ENCODE measurements at places on chromosomes 16 and 17. TPM values are rescaled to one million over a fixed set of nuclear protein-coding genes. Genes with fewer than 3 reads are reported as not detected.

Gene OTOP2
- not detected for total RNA-seq

Gene MEOX1
- total RNA-seq, result 87.4 TPM

Gene CDT1
- total RNA-seq, result 32.8 TPM

Gene RAC3
- 261 TPM for total RNA-seq

Gene EVI2B
- not detected for total RNA-seq

Gene HOXB8
- 0.10 TPM for total RNA-seq

Gene SLC5A10
- not detected for total RNA-seq

Gene HAS3
- 2.6 TPM for total RNA-seq

Gene CCL23
- total RNA-seq, result not detected

Gene SCRN2
- total RNA-seq, result 68.4 TPM

Gene TLCD3B
- total RNA-seq, result not detected

Gene RNF222
- total RNA-seq, result 0.03 TPM

DNA sequence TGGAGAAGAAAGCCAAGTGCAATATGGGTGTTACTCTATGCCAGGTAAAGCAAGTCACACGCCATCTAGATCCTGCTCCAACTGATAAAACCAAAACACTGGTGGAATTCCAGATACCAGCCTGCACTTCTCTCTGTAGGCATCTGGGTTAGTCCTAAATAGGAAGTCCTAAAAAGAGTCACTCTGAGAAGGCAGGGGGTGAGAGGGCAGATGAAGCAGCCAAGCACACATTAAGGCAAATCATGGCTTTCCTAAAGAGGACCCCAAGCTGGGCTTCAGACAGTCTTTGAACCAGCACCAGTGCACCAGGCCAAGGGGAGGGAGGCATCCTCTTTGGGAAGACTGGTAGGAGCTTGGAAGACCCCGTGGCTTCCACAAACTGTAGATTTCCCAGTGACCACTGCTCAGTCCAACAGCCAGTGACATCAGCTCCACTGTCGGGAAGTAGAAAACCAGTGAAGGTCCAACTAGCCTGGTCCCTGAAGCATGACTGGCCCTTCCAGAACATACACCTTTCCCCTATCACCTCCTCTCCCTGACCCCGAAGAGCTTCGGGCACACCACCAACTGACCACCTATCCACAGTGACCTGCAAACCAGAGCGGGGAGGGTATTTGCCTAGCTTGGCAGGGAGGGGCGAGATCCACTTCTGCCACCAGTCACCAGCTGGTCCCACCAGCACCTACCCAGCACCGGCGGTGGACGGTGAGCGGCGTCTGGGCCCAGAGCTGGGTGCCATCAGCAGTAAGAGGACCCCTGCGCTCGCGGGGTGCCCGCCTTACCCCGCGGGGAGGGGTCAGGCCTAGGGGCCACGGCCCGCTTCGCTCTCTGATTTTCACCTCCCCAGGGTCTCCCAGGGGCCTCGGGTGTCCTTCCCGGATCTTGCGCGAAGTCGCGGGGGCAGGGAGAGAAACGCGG lies 1.0 kb downstream of the LITAF start:
- DNase-seq, result peak; percentile 40

- DNase-seq, result no peak
Measured at GRCh38 chr16:50411034-50411433, 42.2 kb upstream of the BRD7 start.

GRCh38 chr17:31051506-31051905 lies 43.3 kb upstream of the NF1 start:
- DNase-seq, result no peak

DNA sequence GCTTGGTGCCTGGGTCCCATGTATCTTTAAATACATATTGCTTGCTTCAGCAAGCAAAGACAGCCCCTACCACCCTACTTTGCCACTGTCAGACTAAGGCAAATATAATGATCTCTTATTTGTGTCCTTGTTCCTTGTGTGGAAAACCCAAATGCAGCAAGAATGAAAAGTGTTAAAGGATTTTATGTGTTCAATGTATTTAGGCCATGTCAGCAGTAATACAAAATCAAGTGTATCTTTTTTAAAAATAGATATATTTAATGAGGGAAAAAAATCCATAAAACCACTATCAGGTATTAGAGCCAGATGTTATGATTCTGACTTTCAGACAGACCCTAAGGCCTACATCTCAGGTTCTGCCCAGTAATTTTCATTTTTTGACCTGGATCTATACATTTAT lies 374.5 kb downstream of the SEC14L1 start:
- no peak for DNase-seq

- no peak for DNase-seq
Measured at GRCh38 chr16:70421473-70422311, 17.2 kb downstream of the ST3GAL2 start.

DNA sequence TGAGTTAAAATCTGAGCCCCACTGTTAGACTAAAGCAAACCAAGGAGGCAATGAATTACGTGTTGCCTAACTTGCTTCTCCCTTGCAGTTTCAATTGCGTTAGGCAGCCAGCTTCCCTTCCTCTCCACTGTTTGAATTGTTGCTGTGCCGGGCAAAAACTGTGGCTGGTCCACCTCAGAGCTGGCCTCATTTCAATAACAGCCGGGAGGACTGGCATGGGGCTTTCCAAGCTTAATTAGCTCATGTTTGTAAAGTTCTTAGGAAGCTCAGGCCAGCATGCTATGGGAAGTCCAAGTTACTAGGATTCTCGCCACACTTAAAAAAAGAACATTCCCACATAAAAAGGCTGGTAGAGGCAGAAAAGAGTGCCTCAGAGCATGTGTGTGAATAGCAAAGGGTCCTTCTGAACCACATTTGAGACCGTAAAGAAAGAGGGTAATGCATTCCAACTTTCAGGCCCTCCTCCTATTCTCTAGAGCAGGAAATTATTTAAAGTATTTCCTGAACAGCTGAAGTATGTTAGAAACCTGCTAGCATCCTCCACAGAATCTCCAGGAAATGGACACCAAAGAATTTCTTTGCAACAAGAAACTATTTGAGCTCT lies 79.0 kb upstream of the SMURF2 start:
- peak; percentile 26 for DNase-seq

GRCh38 chr16:29198231-29198630 lies 208.3 kb downstream of the NPIPB11 start:
- DNase-seq, result no peak

GRCh38 chr17:80845069-80845862 lies 146.4 kb upstream of the CHMP6 start:
- no peak for DNase-seq

- DNase-seq, result no peak
Measured at GRCh38 chr16:19114359-19115147, 789 bp downstream of the ITPRIPL2 start.

GRCh38 chr17:47678196-47678595 lies 15.8 kb upstream of the TBKBP1 start:
- DNase-seq, result no peak

- DNase-seq, result no peak
Measured at GRCh38 chr16:68289202-68289601, 21.5 kb downstream of the SLC7A6OS start.

GRCh38 chr16:10885246-10885645 lies 8.2 kb downstream of the CIITA start:
- DNase-seq, result no peak

DNA sequence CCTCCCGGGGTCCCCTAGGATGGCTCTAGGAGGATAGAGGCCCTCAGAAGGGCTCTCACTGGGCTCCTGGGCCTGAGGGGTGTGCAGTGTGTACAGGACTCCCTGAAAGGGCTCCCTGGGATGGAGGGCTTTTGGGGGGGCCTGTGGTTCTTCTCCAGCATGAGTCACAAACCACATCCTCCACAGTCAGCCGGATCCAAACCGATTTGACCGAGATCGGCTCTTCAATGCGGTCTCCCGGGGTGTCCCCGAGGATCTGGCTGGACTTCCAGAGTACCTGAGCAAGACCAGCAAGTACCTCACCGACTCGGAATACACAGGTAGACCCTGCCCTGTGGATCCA lies 4.5 kb downstream of the TRPV2 start:
- DNase-seq, result no peak

- no peak for DNase-seq
Measured at GRCh38 chr17:27741971-27742575, 58.3 kb downstream of the NOS2 start.

DNA sequence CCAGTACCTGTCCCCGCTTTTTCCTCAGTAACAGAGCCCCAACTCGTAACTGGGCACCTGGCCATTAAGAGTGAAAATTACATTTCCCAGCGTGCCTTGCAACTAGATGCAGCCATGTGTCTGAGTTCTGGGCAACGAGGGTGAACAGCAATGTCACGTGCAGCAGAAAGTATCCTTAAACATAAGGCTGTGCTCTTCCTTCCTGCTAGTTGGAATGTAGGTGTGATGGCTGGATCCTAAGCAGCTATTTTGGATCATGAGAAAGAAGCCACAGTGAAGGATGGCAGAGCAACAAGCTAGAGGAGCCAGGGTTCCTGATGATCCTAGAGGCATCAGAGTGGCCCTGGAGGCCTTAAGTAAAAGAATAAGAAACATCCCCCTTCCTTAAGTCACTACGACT lies 36.0 kb downstream of the ACTG1 start:
- no peak for DNase-seq

- DNase-seq, result no peak
Measured at GRCh38 chr16:70744366-70744765, 56.6 kb downstream of the VAC14 start.

DNA sequence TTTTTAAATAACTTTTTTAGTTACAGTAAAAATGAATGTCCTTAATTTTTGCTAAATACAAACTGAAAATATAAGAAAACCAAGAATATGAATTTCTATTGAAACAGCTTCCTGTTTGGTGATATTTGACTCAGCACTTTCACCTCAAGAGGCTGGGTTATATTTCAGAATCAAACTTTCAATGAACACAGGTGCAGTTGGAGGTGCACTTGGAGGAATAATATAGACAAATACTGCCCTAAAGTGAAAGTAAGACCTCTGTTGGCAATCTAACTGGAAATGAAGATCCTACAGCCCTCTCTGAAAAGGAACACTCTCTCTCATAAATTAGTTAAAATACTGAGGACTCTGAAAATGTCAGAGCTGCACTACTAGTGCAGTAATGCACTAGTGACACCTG lies 106.2 kb downstream of the BRIP1 start:
- no peak for DNase-seq

DNA sequence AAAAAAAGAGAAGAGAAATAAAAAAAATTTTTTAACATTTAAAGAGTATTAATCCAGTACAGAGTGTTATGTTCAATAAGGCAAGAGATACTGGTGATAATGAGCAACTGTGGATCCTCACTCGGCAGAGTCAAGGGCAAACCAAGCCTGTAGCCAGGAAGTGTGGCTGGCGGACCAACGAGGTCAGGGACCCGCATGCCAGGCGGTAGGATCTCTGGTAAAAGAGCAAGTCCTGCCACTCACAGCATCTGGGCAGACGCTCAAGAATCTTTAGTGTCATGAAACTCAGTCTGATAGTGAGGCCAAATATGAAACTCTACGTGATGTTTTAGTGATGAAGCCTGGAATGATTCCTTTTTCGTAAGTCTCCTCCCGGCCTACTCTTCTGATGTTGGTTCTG lies 8.3 kb upstream of the GEMIN4 start:
- DNase-seq, result no peak

DNA sequence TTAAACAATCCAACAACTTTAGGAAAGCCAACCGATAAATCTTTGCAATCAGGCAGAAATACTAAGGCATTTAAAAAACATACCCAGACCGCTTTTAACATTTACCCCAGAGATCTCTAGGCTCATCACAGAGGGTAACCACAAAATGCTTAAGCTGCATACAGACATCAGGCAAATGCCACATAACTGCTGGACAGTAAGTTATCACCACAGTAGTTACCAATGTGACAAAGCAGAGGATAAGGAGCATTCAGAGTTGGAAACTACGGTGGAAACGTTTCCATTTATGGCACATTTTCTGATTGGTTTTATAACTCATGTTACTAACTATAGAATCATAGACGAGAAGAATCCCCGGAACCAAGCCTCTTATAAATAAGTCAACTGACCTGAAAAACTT lies 77.5 kb downstream of the KANSL1 start:
- DNase-seq, result no peak

GRCh38 chr17:48270899-48271298 lies 159.1 kb downstream of the SKAP1 start:
- no peak for DNase-seq

DNA sequence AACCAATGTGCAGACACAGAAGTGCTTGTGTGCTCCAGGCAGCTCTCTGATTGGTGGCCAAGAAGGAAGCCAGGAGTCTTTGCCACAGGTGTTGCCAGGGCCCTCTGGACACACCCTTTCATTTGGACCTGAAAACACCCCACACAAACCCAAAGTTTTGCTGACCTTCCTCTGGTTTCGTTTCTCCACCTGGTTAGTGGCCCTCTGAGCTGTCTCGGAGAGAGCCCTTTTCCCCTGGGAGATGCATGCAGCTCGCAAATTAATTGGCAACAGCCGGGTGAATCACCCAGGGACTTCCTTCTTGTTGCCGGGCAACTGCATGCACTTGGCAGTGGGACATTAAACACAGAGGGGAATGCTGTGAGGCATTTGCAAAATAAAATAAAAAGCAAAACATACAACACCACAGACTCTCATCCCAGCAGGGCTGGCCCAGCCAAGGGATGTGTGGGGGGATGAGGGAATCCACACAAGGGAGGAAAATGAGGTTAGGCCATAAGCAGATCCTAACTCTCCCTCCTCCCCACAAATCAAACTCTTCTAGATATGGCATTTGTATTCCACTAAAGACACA lies 286.6 kb downstream of the SOX9 start:
- DNase-seq, result peak; percentile 65

- no peak for DNase-seq
Measured at GRCh38 chr17:67095803-67096202, 51.4 kb downstream of the CACNG1 start.

DNA sequence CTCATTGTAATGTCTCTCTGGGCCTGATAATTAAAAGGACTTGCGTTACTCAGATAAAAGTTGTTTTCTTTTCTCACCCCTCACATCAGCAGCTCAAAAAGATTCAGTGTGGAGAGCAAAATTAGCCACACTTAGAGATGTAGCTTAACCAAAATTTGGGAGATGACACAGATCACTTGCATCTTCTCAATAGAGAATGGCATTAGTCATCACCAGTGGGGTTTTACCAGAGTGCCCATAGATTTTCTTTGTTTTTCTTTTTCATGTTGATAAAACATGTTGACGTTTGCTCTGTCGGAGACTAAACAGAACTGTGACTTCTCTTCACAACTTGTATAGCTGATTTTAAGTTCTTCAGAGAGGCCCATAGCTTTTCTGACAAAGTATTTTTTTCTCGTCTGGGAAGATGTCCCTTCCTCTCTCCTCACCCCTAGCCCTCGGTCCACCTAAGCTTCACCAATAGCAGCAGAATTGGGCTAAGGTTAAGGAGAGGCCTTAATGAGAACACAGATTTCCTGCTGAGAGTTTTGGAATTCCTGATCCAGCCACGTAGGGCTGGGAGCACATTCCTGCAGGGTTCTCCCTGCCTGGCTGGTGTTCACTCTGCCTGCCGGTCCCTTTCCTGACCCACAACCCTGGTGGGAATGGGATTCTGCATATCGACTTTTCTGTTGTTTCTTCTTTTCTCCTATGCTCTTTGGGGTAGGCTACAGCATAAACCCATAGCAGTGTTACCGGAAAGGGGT lies 92.6 kb downstream of the CACNG3 start:
- DNase-seq, result no peak

GRCh38 chr16:50335196-50335958 lies 33.4 kb downstream of the BRD7 start:
- no peak for DNase-seq

Data from G401 (cell line).